ENCODE measurements at places on chromosomes 4 and X. TPM values are rescaled to one million over a fixed set of nuclear protein-coding genes. Genes with fewer than 3 reads are reported as not detected.

- DNase-seq = no peak
Observed at GRCh38 chr4:2245057-2245786, 3.3 kb upstream of the HAUS3 start.

DNA sequence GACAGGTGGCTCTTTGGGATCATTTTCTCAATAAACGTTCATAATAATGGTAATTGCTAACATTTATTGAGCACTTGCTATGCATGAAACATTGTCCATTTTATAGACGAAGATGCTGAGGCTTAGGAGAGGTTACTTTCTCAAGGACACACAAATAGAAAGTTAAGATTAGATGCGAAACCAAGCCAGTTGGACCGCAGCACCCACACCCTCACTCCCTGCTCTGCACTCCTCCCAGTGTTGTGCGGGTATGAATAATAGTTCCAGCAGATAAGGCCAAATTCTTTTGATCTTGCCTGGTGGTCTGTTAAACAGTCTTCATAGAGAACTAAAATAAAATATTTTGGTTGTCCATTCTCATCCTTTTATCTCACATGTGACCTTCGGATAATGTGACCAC is 85.0 kb upstream of the BEND4 start:
- DNase-seq = no peak

- peak; percentile 84 for DNase-seq
Observed at GRCh38 chr4:24805067-24805466, 9.7 kb downstream of the SOD3 start.

- DNase-seq = no peak
Observed at GRCh38 chrX:54786967-54787366, 11.1 kb downstream of the ITIH6 start.

- no peak for DNase-seq
Observed at GRCh38 chr4:143337600-143338287, 1.1 kb downstream of the GAB1 start.

DNA sequence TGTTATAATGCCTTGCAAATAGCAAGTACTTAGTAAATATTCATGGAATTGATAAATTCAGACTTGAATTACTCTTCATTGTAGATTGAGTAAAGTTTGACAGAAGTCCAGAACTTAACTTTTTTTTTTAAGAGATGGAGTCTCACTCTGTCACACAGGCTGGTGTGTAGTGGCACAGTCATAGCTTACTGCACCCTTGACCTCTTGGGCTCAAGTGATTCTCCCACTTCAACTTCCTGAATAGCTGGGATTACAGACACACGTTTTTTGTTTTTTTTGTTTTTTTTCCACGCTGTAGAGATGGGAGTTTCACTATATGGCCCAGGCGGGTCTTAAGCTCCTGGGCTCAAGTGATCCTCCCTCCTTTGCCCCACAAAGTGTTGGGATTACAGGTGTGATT is 32.1 kb downstream of the UBE2K start:
- DNase-seq = no peak

OTUD5 gene
- 43.6 TPM for total RNA-seq

DNA sequence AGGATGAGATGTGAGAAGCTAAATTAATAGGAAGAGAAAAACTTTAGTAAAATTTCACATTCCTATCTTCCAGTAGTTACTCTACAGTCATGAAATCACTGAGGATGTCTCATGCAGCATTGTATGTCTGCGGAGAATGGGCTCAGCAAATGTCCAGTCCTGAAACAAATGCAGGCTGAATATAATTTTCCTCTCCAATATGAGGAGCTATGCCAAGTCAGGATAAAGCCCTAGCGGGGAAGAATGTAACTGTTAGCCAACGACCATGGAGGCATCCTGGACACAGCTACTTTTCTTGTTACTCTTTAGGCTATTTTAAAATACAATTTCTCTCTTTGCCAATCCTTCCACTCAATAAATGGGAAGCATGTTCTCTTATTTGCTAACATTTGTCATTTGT is 127.7 kb downstream of the PRKX start:
- no peak for DNase-seq

DNA sequence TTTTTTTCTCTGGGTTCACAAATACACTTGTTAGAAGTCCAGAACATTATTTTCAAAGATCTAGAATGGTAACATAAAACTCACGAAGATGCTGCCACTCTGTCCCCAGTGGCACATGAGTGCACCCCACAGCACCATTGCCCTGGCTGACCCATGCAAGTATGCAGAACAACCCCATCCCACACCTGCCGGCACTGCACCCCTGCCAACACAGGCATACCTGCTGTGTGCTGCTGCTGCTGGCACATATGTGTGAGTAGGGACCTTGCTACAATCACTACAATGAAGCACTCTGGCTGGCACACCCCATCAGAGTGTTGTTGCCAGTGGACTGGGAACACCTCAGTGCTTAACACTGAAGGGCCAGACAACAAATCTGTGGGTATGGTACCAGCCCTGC is 66.9 kb downstream of the CISD2 start:
- no peak for DNase-seq

TKTL2 gene
- not detected for total RNA-seq

USO1 gene
- total RNA-seq = 103 TPM

GRCh38 chr4:16139066-16139945 is 55.5 kb upstream of the PROM1 start:
- no peak for DNase-seq

DNA sequence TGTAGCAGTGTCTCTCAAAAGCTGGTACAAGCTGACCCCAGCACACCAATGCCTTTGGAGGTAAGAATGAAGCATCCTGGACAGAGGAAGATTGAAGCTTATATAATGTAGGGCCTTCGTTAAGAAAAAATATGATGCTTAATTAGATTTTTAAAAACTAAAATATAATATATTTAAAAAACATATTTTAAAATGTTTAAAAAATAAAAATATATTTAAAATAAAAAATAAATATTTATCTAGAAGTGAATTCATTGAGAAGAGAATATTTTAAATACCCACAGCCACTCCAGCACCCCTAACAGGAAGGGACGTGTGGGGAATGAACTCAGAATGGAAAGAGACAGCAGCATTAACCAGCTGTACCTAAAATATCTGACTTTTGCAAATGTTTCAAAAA is 65.1 kb upstream of the DDX53 start:
- DNase-seq = no peak

DNA sequence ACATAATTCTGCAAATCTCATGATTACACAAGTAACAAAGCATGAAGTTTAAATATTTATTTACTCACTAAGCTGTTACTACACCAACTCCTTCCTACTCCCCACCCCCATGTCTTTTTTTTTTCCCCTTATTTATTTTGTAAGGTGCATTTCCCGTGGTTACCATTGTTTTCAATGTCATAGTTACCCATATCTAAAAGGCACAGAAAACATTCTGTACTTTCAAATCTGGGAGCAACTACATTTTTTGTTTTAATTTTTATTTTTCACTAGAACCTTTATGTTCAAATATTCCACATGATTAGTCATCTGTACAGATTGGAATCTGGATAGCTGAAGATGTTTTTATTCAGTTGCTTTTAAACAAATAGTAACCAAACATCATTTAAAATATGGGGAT is 62.8 kb downstream of the PPP3CA start:
- no peak for DNase-seq

CFI gene
- 9.9 TPM for total RNA-seq

MAP3K15 gene
- total RNA-seq = not detected

GRCh38 chr4:150078579-150079080 is 385 bp downstream of the DCLK2 start:
- peak; percentile 93 for DNase-seq

DNA sequence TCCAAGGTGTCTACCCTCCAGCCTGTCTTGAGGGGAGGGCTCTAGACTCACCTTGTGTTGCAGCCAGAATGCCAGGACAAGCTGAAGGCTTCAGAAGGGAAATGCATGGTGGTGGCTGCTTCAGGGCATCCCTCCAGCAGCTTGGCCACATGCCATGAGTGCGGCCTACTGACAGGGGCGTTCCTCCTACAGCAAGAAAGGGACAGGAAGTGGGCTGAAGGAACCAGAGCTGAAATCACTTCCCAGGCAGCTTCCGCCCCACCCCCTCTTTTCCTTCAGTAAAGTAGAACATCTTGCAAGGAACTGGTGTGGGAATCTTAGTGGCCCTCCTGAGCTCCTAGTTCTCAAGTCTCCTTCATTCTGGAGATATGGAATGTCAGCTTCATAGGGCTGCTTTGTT is 167.5 kb upstream of the DGKK start:
- DNase-seq = no peak

- DNase-seq = no peak
Observed at GRCh38 chrX:107659768-107660167, 31.5 kb downstream of the PRPS1 start.

GRCh38 chr4:28093071-28093470 is 1232.4 kb downstream of the STIM2 start:
- DNase-seq = no peak

- no peak for DNase-seq
Observed at GRCh38 chr4:173247321-173247720, 78.7 kb downstream of the GALNT7 start.

ASMT gene
- 0.32 TPM for total RNA-seq

DNA sequence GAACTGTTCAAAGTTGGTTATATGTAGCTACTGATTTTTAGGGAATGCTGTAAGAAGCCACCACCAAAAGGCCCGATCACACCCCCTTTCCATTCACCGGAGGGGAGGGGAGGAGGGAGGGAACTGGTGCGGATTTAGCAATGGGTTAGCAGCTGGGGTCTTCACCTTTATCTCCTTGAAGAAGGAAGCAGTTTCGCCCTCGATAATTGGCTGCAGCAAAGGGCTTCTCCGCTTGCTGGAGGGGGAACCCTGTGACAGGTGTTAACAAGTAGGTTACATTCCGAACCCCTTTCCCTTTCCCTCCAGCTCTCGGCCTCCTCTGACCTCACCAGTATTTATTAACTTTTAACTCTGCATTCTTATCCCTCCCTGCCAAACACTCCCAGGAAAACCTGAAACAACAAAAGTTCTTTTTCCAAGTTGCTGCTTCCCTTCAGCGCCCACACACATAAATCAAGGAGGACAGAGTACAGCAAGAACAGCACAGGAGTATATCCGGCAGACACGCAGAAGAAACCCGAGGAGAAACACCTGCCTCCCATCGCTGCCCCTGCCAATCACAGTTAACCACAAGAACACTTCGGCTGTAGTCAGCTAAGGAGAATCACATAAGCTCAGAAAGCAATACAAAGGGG is 39.8 kb upstream of the NAP1L5 start:
- DNase-seq = no peak

- DNase-seq = no peak
Observed at GRCh38 chrX:153673428-153674218, at the start of gene PNCK. PNCK (minus strand) TSS chrX:153673813; CDS start chrX:153673076, 737 bp downstream.

YIPF7 gene
- total RNA-seq = not detected

GRCh38 chr4:34619531-34620162 is 1624.7 kb downstream of the ARAP2 start:
- no peak for DNase-seq

DNA sequence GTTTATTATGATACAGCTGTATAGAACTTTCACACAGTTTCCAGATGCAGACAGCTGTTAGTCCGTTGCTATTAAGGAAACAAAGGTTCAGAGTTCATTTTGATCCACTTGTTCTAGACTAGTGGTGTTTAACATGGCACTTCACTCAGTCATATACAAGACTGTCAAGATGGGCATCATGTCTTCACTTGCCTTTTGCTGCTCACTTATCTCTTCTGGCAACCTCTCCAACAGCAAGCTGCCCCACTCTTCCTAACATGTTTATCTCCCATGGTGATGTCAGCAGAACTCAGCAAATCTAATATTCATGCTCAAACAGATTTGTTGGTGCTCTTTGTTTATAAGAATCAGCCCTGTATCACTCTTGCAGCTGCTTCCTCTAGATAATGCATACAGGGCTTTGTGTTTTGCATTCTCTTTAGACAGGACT is 236.2 kb upstream of the HAND2 start:
- no peak for DNase-seq

CXorf65 gene
- not detected for total RNA-seq

CCDC110 gene
- total RNA-seq = 5.1 TPM

DNA sequence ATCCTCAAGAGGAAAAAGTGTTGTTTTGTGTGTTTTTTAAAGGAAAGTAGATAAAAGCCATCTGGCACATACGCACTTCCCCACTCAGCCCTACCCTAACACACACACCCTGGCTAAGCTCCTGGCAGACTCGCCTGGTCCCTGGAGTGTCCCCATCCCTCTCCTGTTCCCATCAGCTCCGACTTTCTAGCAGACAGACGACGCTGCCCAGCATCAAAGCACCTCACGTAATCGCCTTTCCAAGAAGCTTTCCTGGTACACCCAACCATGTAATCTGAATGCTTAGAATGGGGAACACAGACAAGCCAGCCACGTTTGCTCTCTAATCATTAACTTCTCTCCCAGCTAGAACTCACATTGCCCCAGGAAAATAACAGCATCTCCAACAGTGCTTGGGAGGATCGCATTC is 116.2 kb downstream of the AFAP1 start:
- no peak for DNase-seq

DNA sequence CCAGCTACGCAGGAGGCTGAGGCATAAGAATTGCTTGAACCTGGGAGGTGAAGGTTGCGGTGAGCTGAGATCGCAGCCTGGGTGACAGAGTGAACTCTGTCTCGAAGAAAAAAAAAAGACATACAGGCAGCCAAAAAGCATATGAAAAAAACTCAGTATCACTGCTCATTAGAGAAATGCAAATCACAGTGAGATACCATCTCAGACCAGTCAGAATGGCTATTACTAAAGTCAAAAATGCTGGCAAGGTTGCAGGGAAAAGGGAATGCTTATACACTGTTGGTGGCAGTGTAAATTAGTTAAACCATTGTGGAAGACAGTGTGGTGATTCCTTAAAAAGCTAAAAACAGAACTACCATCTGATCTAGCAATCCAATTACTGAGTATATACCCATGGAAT is 123.1 kb downstream of the CHIC2 start:
- no peak for DNase-seq

GRCh38 chr4:166989886-166990285 is 244.4 kb downstream of the SPOCK3 start:
- DNase-seq = no peak

DNA sequence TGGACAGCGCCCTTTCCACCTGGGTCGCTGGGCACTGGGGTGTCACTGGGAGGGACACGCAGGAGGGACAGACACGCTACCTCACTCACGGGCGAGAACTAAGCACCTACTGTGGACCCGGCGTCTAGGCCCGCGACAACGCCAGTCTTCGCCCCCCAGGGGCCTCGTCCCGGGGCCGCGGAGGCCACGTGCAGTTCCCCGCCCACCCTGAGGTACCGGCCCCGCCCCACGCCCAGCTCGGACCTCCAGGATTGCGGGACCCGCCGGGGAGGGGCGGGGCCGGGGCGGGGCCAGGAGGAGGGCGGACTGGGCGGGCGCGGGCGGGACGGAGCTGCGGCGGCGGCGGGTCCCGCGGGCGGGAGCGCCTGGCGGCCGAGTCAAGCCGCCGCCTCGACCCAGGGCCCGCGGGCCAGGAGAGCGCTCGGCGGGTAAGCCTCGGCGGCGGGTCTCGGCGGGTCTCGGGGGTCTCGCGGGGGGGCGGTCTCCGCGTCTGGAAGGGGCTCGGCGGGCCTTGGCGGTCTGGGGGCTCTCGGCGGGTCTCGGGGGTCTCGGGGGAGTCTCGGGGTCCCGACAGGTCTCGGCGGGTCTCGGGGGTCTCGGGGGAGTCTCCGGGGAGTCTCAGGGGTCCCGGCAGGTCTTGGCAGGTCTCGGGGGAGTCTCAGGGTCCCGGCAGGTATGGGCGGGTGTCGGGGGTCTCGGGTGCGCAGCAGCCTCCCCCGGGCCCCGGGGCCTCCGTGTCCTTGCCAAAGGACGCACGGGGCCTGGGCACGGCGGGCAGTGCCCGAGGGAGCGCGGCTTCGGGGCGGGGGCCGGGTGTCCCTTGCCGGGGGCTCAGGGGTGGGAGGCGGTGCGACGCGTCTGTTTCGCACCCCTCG is at the start of gene SH3BP2:
TSS of gene SH3BP2 (plus strand) at position 375 of the 875 bp plus-strand sequence. CDS start 27,533 bp downstream, outside the sequence.
- no peak for DNase-seq
